SW480 (cell line): ENCODE measurements at places on chromosomes 3 and 15.

DNA sequence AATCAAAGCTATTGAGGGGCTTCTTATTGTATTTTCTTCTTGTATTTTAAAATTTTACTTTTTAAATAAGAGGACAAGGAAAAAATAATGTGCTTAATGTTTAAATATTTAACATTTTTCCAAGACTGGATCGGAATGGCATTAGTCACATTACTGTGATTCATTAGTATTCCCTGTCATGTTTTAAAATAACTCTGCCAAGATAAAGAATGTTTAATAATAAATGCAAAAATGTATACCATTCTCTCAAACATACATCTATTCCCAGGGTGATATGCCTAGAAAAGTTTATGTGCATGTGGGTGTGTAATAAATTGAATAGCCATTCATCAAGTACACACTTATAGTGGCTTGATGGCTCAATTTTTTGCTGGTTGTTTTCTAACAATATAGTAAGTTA, 936.1 kb downstream of the PLOD2 start:
- no peak for DNase-seq

DNA sequence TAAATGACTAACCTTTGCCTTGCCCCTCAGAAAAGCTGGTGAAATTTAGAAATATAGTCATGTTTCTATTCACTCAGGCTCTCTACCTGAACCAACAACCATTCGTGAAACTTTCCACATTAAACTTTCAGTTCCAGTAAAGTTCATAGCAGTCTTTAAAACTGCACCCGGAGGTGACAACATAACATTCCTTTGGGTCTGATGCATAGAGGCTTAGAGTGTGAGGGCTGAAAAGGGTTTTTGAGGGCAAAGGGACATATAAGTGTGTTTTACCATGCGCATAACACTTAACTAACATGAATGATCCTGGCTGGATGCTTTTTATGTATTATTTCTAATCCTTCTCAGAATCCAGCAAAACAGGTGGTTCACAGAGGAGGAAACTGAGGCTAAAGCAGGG, 471.7 kb upstream of the MCTP2 start:
- DNase-seq, result no peak

DNA sequence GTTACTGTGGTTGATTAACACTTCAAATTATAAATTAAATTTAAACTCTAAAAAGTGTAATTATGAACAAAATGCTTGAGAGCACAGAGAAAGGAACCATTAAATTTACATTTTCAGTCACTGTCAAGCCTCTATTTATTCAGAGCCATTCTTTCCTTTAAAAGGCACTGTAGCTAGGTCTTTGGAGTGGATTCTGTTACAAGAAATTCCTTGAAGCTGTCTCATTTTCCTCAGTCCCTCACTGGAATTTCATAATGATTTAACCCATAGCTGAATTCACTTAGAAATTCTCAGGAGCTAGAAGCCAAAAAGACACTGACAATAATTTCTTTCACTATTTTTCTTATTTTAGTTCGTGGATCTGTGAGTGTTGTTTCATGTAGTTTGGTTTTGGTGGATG, 81.2 kb upstream of the TCF12 start:
- DNase-seq, result no peak

DNA sequence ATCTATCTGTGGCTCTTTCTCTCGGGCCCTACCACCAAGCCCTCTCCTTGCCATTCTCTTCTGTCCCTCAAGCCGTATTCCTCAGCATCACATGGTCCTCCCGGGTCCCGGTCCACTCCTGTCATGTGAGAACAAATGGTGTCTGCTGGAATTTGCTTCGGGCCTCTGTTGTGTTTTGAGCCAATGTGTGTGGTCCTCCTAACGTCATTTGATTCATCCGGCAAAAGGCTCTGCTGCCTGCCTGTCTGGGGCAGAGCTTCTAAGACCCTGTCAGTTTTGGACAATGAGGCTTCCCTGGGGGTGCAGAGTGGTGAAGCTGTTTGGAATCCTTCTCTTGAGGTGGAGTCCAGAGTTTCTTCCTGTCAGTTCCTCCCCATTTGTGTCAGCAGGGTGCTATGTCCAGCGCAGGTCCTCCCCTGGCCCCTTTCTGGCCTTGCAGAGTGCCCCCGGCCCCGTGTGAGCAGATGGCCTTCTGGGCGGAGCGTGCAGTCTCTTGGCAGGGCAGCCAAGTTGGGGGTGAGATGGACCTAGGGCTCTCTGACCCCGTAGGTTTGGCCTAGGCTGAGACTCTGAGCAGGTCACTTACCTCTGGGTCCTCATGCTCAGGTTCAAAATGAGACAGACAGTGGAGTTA, 93.6 kb downstream of the APBA2 start:
- no peak for DNase-seq

- DNase-seq, result no peak
These were observed 43.2 kb upstream of the INSYN1 start for GRCh38 chr15:73796331-73796831.

DNA sequence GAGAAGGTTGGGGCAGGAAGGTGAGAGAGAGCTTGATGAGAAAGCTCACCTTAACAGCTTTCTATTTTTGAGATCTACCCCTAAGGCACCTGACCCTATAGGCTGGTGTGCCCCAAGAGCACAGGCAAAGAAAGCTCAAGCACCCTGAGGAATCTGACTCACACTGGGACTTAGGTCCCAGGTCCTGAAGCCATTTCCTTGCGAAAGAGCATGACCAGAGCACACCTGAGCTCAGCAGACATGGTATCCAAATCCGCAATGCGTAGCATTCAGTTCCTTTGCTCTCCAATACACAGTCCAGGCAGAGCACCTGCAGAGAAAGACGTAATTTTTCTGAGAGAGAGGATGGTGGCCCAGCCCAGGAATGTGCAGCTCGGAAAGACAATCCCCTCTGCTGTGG, 112.1 kb upstream of the LPP start:
- DNase-seq, result no peak

GRCh38 chr3:79285380-79285779, 482.4 kb downstream of the ROBO1 start:
- DNase-seq, result no peak

DNA sequence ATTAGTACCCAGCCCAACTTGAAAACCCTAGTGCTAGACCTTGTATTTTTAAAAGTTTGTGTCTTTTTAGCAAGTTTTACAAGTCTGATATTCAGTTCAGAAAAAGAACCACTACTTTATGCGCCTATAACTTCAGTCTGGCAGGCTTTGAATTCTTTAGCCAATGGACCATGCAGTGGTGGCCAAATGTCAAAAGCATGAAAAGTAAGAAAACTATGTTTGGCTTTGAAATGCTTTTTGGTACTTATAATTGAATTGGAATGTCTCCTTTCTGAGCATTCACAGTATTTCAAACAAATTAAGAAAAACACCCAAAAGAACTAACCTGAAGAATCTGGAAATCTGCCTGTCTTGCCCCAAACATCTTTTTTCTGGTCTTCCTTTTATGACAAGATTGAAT, 12.8 kb downstream of the WDR48 start:
- DNase-seq, result no peak

GRCh38 chr3:15523660-15524417, 2.3 kb upstream of the COLQ start:
- DNase-seq, result no peak

DNA sequence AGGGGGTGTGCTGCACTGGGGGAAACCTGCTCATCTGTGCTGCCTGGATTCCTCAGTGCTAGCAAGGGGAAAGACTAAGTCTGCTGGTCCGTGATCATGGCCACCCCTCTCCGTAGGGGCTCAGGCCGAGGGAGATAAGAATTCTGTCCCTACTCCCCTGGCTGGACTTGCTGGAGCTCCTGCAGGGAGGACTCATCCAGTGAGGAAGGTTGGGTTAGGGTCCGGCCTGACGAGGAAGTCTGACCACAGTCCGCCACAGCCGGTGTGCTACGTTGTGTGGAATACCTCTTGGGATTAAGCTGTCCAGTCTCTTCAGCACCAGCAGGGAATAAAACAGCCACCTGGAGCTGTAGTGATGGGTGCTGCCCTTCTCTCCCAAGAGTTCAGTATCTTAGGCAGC, 1309.1 kb upstream of the CADM2 start:
- DNase-seq, result no peak

GRCh38 chr3:8596321-8597218, 48.0 kb downstream of the SSUH2 start:
- no peak for DNase-seq
